ENCODE measurements at places on chromosomes 16 and 17. TPM values are rescaled to one million over a fixed set of nuclear protein-coding genes. Genes with fewer than 3 reads are reported as not detected.

ABCA10 gene
- 0.46 TPM for total RNA-seq

NPB gene
- 0.62 TPM for total RNA-seq

EFCAB5 gene
- 1.2 TPM for total RNA-seq

QPRT gene
- 3.0 TPM for total RNA-seq

TMEM132E gene
- not detected for total RNA-seq

MYH2 gene
- total RNA-seq: not detected

CHST6 gene
- 0.04 TPM for total RNA-seq

TMEM238L gene
- total RNA-seq: not detected

KRT33A gene
- total RNA-seq: not detected

HOXB2 gene
- total RNA-seq: 18.3 TPM

CES4A gene
- total RNA-seq: 4.2 TPM

NECAB2 gene
- total RNA-seq: not detected

PIPOX gene
- 2.2 TPM for total RNA-seq

TBC1D10B gene
- total RNA-seq: 61.4 TPM

NT5M gene
- total RNA-seq: 5.4 TPM

SRCIN1 gene
- total RNA-seq: 0.04 TPM
